ENCODE measurements at places on chromosomes 5 and 9.

DNA sequence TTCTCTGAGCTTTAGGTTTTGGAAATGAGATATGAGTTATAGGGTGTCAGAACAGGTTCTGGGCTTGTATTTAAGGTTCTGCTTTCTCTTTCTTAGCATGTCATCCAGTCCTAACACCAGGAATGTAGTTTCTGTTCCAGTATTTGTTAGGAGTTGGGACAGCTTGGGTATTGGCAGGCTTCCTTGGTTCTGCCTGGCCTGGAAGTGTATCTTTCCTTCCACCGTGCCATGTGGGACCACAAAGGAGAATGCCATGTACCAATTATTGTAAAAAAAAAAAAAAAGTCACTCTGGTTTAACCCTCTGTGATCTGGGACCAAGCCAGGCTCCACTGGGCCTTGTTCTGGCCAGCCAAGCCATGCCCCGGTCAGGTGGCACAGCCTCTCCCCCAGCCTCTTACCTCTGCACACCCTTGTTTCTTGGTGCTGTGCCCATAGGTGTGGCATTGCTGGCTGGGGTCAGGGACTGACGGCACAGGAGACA, 47.8 kb downstream of the ARHGAP26 start:
- DNase-seq: no peak

DNA sequence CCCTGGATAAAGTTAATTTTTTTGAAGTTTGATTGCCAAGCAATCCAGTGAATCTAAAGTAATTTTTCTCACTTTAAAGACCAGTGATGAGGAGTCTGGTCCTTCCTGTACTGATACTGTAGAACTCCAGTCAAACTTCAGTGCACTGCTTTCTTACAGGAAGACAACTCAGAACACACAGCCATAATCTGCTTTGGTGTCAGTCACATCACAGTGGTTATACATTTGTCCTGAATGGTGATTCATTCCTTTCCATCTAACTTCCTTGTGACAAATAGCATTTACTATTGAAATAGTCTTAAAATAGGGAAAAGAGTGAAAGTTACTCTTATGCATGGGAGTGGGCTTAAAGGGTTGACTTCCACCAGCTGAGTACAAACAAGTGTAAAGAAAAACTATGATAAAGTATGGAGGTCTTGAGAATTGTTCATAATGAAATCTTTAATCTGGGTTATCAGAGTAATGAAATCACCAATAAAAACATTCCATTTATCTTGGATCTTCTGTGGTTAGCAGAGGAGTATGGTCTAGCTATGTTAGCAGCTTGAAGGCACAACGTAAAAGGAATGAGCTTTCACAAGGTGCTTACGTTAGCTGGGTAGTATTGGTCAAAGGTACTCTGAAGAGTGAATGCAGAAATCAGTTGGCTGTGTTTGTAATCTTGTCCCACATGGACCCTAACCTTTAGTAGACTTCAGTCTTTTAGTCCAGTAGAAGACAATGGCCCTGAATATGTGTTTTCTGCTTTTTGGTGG, 41.5 kb downstream of the DCP2 start:
- no peak for DNase-seq

DNA sequence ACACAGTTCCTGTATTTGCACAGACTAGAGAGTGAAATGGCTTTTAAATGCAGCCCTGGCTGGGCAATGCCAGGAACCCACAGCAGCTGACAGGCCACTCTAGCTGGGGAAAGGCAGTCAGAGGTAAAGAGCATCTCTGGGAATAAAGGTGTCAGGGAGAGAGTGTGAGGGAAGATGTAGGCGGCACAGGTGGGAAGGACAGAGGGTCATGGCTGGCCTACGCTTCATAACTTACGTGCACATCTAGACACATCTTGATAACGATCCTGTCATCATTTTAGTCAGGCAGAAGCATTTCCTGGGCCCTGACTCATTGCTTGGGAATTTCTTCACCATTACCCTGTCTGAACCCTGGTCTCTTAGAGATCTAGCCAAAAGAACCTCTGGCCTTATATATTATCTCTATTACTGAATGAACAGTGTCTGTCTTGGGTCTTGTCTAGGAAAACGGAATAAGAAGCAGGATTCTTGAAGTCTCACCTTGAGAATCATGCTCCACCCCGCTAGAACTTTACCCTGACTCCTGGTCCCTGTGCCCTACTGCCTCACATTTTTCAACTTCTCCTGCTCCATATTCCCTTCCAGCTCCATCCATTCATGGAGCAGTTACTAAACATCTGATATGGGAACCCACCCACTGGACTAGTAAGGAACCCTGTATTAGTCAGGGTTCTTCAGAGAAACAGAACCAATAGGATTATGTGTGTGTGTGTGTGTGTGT, 106.4 kb upstream of the ELL2 start:
- peak; percentile 32 for DNase-seq

- no peak for DNase-seq
Observed at GRCh38 chr5:79685627-79686026, 4.0 kb upstream of the CMYA5 start.

GRCh38 chr9:93261735-93262523, 78.0 kb downstream of the WNK2 start:
- DNase-seq: no peak

GRCh38 chr9:132591751-132592314, 9.4 kb downstream of the BARHL1 start:
- DNase-seq: no peak

DNA sequence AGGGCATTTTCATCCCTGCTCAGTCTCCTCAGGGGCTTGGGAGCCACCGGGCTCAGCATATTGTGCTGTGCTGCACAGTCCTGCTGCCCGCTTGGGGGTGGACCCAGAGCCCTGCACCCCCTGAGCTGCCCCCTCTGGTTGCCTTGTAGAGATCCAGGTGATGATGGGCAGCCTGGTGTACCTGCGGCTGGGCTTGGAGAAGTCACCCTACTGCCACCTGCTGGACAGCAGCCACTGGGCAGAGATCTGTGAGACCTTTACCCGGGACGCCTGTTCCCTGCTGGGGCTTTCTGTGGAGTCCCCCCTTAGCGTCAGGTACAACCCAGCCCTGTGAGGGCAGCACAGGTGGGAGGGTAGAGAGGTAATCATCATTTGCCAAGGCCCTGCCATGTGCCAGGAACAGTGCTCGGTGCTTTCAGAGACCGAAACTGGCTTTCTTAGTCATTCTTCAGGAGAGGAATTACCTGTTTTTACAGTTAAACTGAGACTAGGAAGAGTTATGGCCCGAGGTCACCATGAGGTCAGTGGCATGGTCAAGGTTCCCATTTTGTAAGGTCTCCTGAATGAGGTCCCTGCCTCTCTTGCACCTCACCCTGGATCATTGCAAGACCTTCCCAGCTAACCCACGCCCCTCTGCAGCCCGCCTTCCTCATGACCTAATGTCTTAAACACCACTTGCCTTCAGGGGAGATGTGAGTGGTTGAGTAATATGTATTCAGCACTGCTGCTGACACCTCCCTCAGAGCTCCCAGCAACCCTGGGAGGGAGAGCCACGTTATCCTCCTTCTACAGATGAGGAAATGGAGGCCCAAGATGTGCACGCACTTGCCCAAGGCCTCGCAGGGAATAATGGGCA, 7.5 kb downstream of the NHP2 start:
- no peak for DNase-seq

DNA sequence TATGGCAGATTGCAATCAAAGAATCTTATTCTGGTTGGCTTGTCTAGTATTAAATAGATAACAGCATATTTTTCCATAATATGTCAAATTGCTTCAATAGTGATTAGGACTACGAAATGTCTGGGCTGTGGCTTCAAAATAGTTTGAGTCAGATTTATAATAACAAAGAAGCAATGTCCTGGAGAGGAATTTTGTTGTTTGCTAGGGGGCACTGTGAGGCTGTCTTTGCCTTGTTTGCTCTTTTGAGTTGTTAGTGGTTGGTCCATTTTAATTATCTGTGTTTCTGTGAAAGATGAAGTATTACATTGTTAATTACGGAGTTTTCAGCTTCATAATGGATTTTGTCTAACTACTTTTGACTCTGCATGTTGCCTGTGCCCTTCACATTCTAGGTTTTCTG, 713.6 kb downstream of the TLE4 start:
- no peak for DNase-seq
